Fibroblast of the aortic adventitia (primary cell): ENCODE measurements at places on chromosomes 11 and 22.

GRCh38 chr11:109978895-109979294 is 114.3 kb upstream of the ZC3H12C start:
- peak; percentile 27 for DNase-seq

DNA sequence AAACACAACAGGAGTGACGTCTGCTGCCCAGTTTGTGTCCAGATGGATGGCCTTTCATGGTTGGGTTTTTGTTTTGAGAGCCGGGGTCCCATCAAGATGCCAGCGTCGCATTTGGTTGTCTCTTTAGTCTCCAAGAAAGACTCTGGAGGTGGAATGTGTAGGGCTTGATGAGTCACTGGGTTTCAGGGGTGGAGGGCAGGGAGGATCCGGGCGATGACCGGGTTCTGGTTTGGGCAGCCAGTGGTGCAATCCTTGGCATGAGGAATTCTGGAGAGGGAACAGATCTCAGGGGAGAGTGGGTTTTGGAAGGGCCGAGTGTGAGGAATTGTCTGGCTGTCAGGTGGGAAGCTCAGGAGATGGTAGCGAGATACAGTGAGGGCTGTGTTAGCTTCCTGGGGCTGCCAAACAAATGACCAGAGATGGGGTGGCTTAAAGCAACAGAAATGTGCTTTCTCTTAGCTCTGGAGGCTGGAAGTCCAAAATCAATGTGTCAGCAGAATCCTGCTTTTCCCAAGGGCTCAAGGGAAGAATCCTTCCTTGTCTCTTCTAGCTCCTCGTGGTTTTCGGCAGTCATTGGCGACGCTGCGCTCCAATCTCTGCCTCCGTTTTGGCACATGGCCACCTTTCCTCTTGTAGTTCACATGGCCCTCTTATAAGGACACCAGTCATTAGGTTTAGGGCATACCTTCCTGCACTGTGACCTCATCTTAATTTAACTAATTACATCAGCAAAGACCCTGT is 26.4 kb upstream of the PPFIA1 start:
- peak; percentile 44 for DNase-seq

DNA sequence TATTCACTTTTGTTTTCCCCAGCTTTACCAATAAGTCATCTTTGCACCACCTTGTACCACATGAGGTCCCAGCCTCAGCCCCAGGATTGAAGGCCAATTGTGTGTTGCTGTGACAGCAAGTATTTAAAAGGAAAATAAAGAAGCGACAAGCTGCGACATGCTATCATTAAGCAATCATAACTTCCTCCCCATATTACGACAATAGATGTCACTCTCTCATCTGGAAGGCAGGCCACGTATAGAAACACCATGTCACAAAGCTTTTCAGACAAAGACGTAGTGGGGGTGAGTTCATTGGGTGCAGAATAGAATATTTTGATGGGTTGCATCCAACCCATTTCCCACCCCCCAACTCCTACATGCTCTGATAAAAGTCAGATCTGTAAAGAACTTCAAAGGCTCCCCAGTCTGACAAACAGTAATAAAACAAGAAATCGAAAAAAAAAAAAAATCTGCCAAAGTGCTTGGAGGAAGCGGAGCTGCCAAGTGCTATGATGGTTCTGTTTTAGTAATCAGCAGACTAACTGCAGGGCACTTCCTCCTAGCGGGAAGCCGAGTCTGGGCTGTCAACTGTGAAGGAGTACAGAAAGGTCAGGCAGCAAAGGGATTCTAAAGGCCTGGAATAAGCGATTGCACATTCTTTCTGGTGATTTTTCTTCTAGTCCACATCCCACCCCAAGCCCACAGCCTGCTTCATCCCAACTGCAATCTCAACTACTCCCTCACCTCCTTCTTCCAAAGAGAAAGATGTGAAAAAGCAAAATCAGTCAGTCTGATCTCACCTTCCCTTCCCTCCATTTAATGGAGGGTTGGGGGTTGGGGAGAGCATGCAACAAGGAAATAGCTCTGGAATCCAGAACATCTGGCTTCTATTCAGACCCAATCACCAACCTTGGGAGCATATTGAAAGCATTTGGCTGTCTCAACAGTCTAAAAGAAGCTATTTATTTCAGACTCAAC is 131.4 kb upstream of the UBASH3B start:
- peak; percentile 33 for DNase-seq

- DNase-seq = no peak
Observed at GRCh38 chr22:47201996-47202818, 439.8 kb downstream of the TBC1D22A start.

DNA sequence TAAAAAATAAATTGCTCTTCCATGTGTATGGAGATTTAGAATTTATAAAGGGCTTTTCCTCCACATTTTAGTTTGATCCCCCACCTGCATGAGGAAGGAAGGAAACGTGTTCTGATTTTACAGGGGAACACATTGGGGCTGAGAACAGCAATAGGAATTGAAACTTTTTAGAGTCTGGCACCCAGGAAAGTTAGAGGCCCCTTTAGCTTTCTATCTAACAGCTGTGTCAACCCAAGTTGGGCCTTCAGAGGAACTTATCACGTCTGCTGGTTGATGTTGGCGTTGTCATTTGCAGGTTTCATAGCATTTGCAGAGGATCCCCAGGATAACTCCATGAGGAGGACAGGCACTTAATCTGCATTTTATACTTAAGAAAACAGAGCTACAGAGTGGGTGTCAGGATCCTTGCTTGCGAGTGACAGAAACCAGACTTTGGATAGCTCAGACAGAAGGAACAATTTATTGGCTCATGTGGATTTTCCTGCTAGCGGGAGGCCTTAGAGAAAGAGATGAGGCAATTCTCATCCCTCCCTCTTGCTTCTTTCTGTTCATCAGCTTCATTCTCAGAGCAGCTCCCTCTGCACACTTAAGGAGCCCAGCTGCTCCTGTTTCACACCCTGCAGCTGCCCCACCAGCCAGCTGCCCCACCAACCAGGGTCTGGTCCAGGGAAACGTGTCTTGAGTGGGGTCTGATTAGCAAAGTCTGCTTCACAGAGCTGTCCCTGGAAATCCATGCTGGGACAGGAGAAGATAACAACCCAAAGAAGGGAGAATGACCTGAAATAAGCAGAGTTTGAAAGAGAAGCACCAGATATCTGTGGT is 92.5 kb upstream of the OR4B1 start:
- DNase-seq = no peak

DNA sequence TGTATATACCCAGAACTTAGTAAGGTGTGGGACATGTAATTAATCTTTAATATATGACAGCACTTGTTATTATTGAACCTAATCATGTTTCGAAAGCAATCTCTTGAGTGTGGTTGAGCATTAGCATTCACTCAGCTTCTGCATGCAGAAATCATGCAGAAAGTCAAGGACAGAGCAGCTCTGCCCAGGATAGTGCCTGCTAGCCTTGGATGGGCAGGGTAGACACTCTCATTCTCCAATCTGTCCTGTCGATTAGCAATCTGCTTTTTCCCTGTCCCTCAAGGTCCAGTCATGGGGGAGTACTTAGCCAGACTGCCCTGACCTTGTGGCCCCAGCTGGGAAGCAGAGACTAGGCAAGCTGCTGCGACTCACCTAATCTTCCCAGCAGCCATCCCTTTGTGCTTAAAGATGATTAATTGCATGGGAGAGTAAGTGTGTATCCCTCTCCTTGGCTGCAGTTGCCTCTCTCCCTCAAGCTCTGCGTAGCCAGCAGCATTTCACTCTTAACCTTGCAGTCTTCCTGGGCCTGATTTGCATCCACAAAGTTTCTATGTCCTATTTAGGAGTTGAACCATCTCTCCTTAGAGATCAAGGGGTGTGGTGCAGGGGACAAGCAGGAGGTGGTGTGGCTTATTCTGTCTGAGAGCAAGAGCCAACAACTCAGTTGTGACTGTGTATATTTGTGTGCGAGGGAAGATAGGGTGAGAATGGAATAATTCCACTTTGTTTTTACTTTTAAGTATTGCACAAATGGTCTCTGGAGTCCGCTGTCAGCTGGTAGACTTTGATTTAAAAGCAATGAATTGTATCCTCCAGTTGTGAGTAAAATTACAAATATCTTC is 101.4 kb downstream of the FDX1 start:
- peak; percentile 34 for DNase-seq

DNA sequence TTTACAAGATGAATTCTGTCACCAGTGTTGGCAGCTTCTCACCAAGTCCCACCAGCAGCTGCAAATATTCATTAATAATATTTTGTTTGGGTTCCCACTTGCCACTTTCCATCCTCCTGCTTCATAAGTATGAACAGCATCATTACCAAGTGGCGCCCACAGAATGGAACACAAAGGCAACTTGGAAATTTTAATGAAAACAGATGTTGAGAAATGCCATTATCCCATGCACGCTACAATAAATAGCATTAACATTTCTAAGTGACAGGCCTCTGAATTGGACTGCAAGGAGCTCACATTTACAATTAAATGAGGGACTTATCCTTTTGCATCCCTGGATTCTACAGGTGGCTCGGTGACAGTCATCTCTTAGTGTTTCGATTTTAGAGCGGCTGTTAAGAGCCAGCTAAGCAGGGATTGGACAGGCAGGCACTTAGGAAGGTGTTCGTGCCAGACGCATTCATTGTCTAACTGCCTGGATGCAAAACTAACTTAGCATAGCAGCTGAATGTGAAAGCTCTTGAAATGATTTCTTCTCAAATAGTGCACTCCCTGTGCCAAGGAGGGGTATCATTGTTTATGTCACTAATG is 170.3 kb downstream of the KIRREL3 start:
- DNase-seq = no peak

- DNase-seq = no peak
Observed at GRCh38 chr22:24095826-24096757, 85.0 kb downstream of the CABIN1 start.

GRCh38 chr11:111086058-111086457 is 159.5 kb upstream of the POU2AF2 start:
- no peak for DNase-seq

DNA sequence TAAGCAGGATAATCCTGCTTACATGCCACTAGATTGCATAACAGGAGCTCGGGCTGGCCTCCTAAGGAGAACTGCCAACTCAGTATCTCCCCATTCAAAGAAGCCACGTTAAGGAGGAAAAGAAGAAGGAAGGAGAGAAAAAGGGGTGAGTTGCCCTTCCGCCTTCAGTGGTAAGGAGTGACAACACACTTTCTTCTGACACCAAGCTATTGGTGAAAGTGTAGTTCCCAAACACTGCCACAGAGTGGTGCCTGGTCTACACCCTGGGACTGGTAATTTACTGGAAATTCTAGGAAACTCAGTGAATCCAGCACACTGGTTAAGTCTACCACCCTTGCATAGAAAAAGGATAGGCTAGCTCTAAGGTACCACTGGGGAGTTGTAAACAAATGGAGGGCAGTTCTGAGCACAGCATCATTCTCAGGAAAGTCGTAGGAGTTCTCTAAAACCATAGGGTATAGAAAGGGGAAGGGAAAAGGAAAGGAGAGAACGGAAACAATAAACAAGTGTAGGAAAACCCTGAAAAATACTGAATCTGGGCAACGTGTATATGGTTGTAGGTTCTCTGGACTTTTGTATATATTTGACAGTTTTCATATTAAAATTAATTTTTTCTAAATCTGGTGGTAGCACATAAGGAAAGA is 58.2 kb downstream of the RRAS2 start:
- peak; percentile 86 for DNase-seq

- no peak for DNase-seq
Observed at GRCh38 chr11:120768949-120769348, 255.0 kb upstream of the TBCEL start.

DNA sequence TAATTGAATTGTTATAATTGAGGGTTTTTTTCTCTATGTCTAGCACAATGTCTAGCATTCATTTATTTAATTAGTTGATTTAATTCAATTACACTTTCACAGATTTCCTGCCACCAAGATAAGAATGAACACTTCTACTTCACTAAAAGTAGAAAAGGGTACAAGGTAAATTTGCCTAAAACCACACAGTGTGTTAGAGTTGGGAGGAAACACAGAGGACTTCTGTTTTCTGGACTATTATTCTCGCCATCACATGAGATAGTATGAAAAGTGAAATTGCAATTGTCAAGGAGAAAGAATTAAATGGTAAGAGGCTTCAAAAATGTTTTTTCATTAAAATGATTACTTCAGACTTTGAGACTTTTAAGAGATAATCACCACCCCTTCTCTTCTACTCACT is 109.5 kb downstream of the ETS1 start:
- DNase-seq = no peak

GRCh38 chr11:82858556-82859091 is 41.6 kb downstream of the PRCP start:
- DNase-seq = peak; percentile 82

GRCh38 chr11:115886422-115886733 is 382.2 kb upstream of the CADM1 start:
- no peak for DNase-seq

- DNase-seq = no peak
Observed at GRCh38 chr11:127392575-127392974, 392.0 kb upstream of the KIRREL3 start.

- no peak for DNase-seq
Observed at GRCh38 chr11:119373059-119373920, 8.2 kb downstream of the USP2 start.

- DNase-seq = no peak
Observed at GRCh38 chr11:31247321-31247720, 122.2 kb downstream of the DCDC1 start.

DNA sequence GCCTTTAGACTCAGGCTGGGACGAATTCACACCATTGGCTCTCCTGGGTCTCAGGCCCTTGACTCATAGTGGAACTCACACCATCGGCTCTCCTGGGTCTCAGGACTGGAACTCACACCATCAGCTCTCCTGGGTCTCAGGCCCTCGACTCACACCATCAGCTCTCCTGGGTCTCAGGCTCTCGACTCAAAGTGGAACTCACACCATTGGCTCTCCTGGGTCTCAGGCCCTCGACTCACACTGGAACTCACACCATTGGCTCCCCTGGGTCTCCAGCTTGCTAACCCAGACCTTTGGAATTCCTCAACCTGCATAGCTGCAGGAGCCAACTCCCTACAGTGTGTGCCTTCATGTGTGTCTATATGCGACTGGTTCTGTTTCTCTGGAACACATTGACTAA is 56.7 kb downstream of the SHISAL1 start:
- no peak for DNase-seq

GRCh38 chr11:40125054-40125453 is 1334.4 kb downstream of the LRRC4C start:
- DNase-seq = no peak

- peak; percentile 72 for DNase-seq
Observed at GRCh38 chr11:68213135-68213515, at the start of gene KMT5B. TSS of gene KMT5B (minus strand) at chr11:68213296. CDS start at chr11:68190076, 23,220 bp downstream.

DNA sequence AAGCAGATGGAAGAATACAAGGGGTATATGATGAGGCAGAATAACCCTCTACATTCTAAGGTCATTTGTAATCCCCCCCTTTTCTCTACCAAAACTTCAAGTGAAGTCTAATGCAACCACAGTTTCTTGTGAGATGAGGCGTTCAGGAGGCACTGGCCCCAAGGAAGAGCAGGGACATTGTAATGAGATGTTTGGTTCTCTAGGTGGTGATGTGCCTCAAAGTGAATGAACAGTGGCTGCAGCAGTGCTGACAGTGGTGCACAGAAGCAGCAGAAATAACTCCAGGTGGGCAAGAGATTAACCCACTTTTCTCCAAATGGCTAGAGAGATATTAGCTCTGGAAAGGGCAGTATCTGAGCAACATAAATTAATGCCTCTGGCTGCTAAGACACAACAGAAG is 33.8 kb downstream of the PDGFD start:
- no peak for DNase-seq

- DNase-seq = peak; percentile 94
Observed at GRCh38 chr11:114166897-114167323, 107.4 kb downstream of the ZBTB16 start.
